ENCODE measurements at places on chromosomes 12 and 14. TPM values are rescaled to one million over a fixed set of nuclear protein-coding genes. Genes with fewer than 3 reads are reported as not detected.

DNA sequence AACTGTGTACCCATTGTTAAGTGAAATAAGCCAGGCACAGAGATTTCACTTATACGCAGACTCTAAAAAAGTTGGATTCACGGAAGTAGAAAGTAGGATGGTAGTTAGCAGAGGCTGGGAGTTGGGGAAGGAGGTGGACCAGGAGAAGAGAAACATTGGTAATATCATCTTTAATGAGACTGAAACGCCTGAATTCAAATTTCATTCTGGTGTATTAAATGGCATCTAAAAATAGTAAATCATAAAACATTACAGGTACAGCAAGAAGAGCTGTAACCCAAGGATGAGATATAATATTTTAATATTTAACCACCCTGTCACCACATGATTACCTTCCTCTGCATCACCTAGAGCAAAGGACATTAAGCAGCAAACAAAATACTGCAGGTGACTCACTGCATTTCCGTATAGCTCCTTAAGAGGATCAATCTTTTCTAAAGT lies 99.4 kb downstream of the EPS8 start:
- no peak for DNase-seq

DNA sequence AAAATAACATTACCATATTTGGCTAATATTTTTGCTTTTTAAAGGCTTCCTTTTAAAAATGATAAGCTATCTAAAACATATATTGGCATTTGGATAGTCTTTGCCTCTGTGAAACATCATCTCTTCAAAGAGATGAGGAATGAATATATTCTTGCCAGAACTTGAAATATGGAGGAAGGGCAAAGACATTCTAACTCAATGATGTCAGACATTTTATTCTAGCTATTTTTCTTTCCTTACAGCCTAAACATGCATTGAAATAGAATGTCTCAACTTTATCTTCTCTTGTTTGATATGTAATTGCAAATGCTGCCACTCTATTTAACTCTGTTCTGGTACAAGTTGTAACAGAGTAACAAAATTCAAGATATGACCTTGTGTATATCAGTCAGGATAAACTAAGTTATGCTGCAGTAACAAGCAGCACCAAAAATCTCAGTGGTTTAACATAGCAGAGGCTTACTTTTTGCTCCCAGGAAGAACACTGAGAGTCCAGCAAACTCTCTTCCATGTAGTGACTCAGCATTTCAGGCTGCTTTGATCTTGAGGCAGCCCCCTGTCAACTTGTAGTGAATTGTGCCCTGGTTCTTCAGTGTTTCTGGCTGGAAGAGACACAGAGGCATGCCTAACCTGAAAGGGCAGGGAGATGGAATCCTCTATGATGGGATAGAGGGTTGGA lies 11.0 kb downstream of the IRAK3 start:
- DNase-seq: no peak

DNA sequence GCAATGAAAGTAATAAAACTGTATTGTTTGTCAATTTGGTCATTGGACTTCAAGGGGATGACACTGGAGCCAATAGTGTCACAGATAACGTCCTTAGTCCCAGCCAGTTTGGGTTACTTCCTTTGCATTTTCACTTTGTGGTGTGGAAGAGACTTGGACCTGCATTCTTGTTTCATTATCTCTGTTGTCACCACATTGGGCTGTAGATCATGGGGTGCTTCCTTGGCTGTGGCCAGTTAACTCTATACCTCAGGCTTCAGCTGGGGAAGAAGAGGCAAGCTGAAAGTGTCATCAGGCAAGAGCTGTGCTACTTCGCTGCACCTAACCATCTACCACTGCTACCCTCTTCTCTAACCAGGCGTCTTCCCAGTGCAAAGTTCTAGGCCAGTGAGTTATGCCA lies 15.1 kb upstream of the CISTR start:
- no peak for DNase-seq

DNA sequence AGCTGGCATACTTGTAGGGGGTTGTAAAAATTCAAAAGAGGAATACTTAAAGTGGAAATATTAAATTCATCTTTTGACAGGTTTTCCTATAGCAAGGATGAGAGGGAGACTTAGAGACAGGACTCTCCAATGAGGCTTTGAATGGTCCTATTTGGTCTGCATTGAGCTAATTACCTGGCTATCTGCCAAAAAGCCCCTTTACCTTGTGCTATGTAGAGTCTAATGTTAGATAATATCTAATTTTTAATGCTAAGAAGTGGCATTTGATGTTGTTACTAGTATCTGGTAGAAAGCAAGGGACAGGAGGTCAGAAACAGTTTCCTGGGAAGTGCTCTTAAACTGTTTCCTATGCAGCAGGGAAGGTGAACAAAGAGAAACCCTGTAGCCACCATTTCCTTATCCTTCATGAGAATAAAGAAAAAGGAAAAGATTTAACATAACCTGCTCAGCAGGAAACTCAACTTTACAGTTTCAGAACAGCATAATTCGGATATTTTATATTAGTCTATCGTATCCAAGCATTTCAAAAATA lies 550.0 kb downstream of the SOX5 start:
- no peak for DNase-seq

GRCh38 chr12:117645473-117645872 lies 284.0 kb upstream of the NOS1 start:
- DNase-seq: no peak

GRCh38 chr12:6653342-6653741 lies 6.1 kb upstream of the ACRBP start:
- DNase-seq: no peak

DNA sequence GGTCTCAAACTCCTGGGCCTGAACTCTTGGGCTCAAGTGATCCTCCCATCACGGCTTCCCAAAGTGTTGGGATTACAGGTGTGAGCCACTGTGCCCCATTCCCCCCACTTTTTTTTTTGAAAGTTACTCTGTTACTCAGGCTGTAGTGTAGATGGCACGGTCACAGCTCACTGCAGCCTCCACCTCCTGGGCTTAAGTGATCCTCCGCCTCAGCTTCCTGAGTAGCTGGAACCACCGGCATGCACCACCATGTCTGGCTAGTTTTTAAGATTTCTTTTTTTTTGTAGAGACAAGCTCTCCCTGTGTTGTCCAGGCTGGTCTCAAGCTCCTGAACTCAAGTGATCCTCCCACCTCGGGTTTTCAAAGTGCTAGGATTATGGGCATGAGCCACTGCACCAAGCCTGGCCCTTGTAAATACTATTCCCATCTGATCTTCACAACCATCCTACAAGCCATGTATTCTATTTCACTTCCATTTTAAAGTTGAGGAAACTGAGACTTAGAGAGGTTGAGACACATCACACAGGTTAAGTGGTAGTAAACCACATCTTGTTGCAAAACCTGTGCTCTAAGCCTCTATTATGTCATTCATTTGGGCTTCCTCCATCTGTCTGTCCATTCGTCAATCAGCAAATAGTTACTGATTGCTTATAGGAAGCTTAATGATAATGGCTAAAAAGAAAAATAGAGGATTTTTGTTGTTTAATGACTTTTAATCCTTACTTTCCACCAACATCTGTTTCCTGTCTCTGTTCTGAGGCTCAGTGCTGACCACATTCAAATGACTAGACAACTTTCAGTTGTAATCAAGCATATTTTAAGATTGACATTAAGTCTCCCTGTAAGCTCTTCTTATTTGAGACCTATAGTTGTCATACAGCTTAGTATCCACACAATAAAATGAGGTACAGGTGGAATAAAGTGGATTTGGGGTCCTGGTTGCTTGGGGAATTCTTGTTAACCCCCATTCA lies 9.2 kb downstream of the ASCL4 start:
- no peak for DNase-seq

DNA sequence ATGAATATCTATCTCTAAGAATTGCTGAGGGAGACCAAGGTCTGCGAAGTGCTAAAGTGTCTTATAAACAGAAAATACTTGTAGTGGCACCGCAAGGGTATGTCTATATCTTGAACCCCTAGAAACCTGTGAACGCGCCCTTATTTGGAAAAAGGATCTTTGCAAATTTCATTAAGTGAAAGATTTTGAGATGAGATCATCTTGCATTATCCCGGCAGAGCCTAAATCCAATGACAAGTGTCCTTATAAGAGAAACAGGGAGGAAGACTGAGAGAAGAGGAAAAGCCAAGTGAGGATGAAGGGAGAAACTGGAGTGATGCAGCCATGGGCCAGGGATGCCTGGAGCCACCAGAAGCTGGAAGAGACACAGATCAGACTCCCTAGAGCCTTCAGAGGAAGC lies 27.7 kb downstream of the RBM19 start:
- DNase-seq: no peak

DNA sequence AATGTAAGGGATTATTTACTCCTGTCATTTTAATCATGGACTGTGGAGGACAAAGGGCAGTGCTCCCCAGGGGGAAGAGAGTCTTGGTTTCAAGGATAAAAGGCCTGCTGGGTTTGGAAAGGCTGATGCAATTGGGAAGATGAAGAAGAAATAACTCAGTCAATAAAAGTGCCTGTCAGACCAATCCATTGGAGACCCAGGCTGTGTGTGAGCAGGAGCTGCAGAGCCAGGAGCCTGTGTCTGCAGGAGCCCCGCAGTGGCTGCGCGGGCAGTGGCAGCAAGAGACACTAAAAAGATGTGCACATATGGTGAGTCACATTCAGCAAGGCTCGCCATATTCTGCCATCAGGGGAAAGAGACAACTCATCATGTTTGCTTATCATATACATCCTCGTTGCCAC lies 90.4 kb downstream of the CRACR2A start:
- DNase-seq: no peak

- no peak for DNase-seq
These were observed 22.3 kb downstream of the HDAC7 start for GRCh38 chr12:47797441-47797840.

Gene FGF23
- not detected for total RNA-seq

Gene SYT1
- total RNA-seq: 1.6 TPM

Gene PMEL
- 7.4 TPM for total RNA-seq

Gene SRRM4
- not detected for total RNA-seq

Gene ACRBP
- 2.4 TPM for total RNA-seq

Gene CLEC4E
- 15.5 TPM for total RNA-seq
